ENCODE measurements at places on chromosomes 1 and 21. TPM values are rescaled to one million over a fixed set of nuclear protein-coding genes. Genes with fewer than 3 reads are reported as not detected.

TMCC2 gene
- 7.0 TPM for total RNA-seq

TNNT2 gene
- not detected for total RNA-seq

TRIM62 gene
- 10.7 TPM for total RNA-seq

LRRC39 gene
- total RNA-seq = 3.7 TPM

CR1L gene
- total RNA-seq = not detected

CFHR2 gene
- total RNA-seq = not detected

RGS1 gene
- not detected for total RNA-seq

GSTM5 gene
- total RNA-seq = 13.0 TPM

SMIM12 gene
- 24.9 TPM for total RNA-seq

DNAI4 gene
- total RNA-seq = 11.4 TPM

EPHX1 gene
- 57.6 TPM for total RNA-seq

GUCA2A gene
- total RNA-seq = not detected

RYR2 gene
- 0.25 TPM for total RNA-seq

ANKRD65 gene
- 2.4 TPM for total RNA-seq

FCRL6 gene
- not detected for total RNA-seq

UBE2U gene
- total RNA-seq = not detected

NEXN gene
- 17.6 TPM for total RNA-seq

FMOD gene
- total RNA-seq = 6.6 TPM

FAM131C gene
- 0.08 TPM for total RNA-seq

GJA8 gene
- total RNA-seq = not detected

KRTAP11-1 gene
- not detected for total RNA-seq

KCNQ4 gene
- total RNA-seq = not detected

TTC4 gene
- total RNA-seq = 28.0 TPM

OLFM3 gene
- total RNA-seq = not detected

SLC44A5 gene
- total RNA-seq = not detected

OR14K1 gene
- not detected for total RNA-seq

SLAMF8 gene
- total RNA-seq = not detected

TMCO1 gene
- total RNA-seq = 102 TPM

C1orf141 gene
- total RNA-seq = 0.65 TPM

REN gene
- total RNA-seq = not detected

ANP32E gene
- 35.1 TPM for total RNA-seq

MUTYH gene
- total RNA-seq = 7.7 TPM

OR2W3 gene
- total RNA-seq = not detected

GPR61 gene
- under 0.01 TPM for total RNA-seq

NIBAN1 gene
- total RNA-seq = 121 TPM

KRTAP6-1 gene
- total RNA-seq = not detected

AVPR1B gene
- total RNA-seq = not detected

CERS2 gene
- total RNA-seq = 138 TPM

PYHIN1 gene
- total RNA-seq = not detected

PHF13 gene
- total RNA-seq = 14.7 TPM

NAXE gene
- total RNA-seq = 22.7 TPM

OR2T35 gene
- total RNA-seq = not detected

ATP1A4 gene
- not detected for total RNA-seq

SELENOF gene
- 206 TPM for total RNA-seq

LAMB3 gene
- total RNA-seq = 5.9 TPM

RPTN gene
- total RNA-seq = not detected

PATJ gene
- total RNA-seq = 14.2 TPM

DMRTA2 gene
- 0.18 TPM for total RNA-seq

AGBL4 gene
- total RNA-seq = not detected

PCBP3 gene
- 1.2 TPM for total RNA-seq

CELA2A gene
- total RNA-seq = not detected

LHX8 gene
- not detected for total RNA-seq

CACNA1S gene
- total RNA-seq = not detected

VSIG8 gene
- not detected for total RNA-seq

CNR2 gene
- total RNA-seq = under 0.01 TPM

Measured in fibroblast of the aortic adventitia (primary cell).